ENCODE measurements at places on chromosomes 4 and X.

DNA sequence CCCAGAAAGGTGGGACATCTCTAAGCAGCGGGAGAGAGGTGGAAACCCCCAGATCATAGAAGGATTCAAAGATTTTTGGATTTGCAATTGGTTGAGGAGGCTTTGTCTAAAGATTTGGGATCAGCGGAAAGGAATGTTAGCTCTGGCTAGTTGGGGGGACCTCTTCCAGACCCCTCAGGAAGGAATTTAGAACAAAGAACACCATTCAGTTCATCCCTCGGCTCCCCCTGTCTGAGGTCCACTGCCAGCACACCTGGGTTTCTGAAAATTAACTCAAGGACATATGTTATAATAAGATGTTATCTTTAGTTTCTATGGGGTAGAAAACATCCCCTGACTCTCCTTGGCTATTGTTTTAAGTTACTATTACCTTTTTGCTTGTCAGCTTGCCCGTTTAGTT, 163.6 kb downstream of the CEP135 start:
- DNase-seq: no peak

GRCh38 chr4:102819588-102820365, 7.6 kb downstream of the UBE2D3 start:
- no peak for DNase-seq

GRCh38 chrX:17042037-17042436, 95.6 kb downstream of the REPS2 start:
- DNase-seq: no peak

- DNase-seq: no peak
Measured at GRCh38 chr4:139515531-139515958, 40.5 kb downstream of the SETD7 start.

DNA sequence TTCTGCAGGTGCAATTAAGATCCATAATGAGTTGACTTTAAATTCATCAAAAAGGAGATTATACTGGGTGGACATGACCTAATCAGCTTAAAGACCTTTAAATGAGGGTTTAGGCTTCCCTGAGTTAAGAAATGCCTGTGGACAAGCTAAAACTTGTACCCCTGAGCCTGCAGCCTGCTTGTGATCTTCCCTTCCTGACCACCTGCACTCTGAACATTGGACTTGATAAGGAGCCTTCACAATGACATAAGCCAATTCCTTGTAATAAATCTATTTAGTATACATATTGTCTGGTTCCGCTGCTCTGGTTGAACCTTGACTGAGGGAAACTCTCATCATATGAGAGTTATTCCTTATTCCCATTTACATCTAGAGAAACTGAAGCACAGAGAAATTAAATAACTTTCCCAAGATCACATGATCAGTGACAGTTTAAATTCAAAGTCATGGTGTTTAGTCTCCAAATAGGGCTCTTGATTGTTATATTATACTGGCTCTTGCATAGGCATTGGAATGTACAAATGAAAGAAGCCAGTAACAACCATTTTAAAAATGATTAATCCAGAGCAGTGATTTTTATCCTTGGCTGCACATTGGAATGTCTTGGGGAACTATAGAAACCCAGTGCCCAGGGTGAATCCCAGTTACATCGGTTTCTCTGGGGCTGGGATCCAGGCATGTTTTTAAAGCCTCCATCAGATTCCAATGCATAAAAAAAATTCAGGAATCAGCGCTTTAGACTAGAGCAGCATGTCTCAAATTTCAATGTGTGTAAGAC, 136.1 kb downstream of the MSL3 start:
- no peak for DNase-seq

- no peak for DNase-seq
Measured at GRCh38 chr4:159284113-159284512, 181.2 kb downstream of the RAPGEF2 start.

DNA sequence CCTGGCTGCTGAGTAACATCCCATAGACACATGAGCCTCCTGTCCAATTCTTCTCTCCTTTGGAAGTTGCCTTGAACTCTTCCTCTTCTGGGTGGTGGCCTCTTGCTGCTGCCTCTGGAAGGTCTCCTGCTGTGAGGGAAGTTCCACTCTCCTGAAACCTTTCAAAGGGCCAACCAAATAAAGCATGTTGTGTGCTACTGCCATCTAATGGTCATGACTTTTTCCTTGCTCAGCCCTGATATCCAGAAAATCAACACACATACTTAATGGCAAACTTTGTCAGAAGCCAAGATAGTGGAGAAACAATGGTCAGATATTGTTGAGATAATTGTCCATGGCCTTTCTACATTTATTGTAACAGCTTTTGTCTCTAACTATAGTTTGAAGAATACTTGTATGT, 19.1 kb upstream of the ZXDA start:
- DNase-seq: no peak

GRCh38 chrX:105753411-105753810, 68.9 kb upstream of the NRK start:
- DNase-seq: no peak

DNA sequence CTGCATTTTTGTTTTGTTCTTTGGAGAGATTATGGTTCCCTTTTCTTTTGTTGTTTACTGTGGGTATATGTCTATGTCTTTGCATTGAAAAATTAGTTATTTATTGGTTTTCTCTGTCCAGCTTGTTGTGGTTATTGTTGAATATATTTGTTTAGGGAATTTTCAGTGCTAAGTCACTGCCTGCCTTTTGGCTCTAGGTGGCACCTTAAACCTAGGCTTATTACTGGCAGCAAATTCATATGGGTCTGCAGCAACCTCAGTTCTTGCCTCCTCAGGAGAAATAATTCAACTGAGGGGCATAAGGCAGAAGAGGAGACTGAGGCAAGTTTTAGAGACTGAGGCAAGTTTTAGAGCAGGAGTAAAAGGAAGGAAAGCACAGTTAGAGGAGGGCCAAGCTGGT, 1157.3 kb upstream of the AGA start:
- no peak for DNase-seq

- no peak for DNase-seq
Measured at GRCh38 chr4:73683033-73683432, 57.3 kb upstream of the CXCL8 start.

Data from activated CD8-positive, alpha-beta memory T cell treated with anti-CD3 and anti-CD28 coated beads, Interleukin-2, amount 50 U/mL, for 48 hours (primary cell).